ENCODE measurements at places on chromosomes 5 and 9.

DNA sequence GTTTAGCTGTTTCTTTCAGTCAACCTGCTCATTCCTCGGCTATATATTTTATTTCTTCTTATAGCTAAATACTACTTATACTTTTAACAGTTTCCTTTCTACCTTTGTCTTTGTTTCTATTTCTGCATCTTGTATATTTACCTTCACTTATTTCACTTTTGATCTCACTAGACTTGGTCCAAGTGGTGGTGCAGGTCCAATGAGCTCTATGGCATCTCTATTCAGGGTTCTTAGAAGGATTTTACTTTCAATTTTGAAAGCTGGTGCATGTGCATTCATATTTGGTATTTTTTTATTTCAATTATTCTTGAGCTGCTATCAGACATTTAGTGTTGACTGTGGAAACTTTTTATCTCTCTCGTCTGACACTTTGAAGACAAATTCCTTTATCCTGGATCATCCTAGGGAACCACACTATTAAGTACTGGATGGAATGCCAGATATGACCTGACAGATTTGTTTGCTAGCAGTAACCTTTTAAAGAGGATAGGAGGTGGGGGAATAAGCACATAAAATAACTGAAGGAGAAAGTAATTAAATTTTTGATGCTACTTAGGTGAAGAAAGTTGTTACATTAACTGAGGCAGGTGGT, 123.1 kb upstream of the PJA2 start:
- no peak for DNase-seq

DNA sequence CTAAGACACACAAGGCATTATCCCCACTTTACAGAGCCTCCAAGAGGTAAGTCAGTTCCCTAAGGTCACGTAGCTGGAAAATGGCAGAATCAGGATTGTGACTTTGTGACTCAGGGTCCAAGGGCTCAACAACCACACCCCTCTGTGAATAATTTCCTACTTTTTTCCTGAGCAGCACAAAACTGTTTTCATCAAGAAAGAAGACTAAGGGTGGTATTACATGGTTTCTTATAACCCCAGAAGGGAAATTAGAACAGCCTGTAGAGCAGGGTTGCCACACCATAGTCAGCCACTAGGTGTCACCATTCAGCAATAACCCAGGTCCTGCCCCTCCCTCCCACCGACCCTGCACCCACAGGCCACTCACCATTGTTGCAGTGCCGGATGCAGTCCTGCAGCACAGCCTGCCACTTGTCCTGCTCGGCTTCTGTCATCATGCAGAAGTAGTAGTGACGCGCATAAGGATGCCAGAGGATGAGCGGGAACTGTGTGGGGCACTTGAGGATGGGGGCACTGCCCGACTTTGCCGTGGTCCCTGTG, 72.1 kb downstream of the LRSAM1 start:
- DNase-seq, result no peak

- no peak for DNase-seq
Observed at GRCh38 chr9:77935211-77935610, 96.4 kb downstream of the GNAQ start.

GRCh38 chr5:3325201-3325971, 270.2 kb upstream of the IRX1 start:
- no peak for DNase-seq

DNA sequence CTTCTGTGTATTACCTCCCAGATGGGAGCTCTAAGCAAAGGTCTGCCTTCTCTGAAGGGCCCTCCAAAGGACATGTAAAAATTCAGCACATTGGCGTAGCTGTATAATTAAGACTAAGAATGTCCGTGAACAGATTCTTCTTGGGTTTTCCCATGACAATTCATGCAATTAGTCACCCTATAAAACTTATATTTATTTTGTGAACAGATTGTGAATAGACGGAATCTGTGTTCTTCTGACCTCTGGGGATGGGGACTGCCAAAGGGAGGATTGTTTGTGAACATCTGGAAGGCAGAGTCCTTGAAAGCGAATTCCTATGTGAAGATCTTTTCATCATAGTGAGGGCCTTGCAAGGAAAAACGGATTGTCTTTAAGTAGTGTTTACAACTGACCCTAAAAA, 111.3 kb downstream of the EGFLAM start:
- DNase-seq, result no peak

DNA sequence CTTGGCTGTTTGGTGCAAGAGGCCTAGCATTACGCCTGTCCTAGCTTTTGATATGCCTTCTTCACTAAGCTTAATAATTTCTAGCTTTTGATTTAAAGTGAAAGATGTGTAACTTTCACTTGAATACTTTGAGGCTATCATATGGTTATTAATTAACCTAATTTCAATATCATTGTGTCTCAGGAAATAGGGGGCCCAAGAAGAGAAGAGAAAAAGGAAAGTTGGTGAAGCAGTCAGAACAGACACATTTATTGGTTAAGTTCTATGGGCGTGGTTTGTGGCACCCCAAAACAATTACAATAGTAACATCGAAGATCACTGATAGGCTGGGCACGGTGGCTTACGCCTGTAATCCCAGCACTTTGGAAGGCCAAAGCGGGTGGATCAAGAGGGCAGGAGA, 40.9 kb upstream of the F2RL2 start:
- DNase-seq, result no peak
